ENCODE measurements at places on chromosomes 1 and 21.

GRCh38 chr1:186871784-186872183 is 43.0 kb downstream of the PLA2G4A start:
- DNase-seq: no peak

DNA sequence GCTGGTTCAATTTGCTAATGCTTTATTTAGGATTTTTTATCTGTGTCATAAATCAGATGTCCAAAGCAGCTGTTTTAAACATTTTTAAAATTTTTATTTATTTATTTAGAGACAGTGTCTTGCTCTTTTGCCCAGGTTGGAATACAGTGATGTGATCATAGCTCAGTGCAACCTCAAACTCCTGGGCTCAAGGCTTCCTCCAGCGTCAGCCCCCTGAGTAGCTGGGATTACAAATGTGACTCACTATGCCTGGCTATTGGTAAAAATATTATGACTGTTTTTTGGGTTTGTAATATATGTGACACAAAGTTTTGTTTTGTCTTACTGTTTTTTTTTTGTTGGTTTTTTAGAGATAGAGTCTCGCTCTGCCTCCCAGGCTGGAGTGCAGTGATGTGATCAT is 11.8 kb downstream of the ZBED6 start:
- no peak for DNase-seq

- no peak for DNase-seq
These were observed 18.0 kb downstream of the CD244 start for GRCh38 chr1:160844447-160845232.

DNA sequence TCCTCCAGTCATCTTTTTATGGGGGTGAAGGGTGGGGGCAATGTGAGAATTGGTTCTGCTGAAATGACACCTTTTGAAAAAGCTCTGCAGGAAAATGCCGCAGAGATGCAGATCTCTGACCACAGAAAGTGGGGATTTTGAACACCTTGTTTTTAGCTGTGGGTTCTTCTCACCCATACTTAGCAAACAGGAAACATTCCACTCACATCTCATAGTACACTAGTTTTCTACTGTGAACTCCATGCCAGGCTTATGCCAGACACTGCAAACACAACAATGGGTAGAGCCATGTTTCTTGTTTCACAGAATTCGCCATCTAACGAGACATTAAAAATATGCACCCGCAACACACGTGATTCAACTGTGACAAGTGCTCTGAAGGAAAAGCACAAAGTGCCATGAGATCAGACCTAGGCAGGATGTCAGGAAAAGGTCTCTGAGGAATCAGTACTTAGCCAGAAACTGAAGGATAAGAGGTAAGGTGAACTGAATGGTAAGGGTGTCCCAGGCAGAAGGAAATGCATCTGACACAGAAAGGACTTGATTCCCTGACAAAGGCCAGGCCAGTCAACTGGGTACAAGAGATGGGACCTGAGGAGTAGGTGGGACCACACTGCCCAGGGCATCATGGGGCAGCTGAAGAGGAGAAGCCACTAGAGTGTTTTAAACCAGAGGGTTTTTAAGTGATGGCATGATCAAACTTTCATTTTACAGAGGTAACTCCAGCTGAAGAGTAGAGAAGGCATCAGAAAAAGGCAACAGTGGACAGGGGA is 83.8 kb upstream of the JAK1 start:
- DNase-seq: no peak

DNA sequence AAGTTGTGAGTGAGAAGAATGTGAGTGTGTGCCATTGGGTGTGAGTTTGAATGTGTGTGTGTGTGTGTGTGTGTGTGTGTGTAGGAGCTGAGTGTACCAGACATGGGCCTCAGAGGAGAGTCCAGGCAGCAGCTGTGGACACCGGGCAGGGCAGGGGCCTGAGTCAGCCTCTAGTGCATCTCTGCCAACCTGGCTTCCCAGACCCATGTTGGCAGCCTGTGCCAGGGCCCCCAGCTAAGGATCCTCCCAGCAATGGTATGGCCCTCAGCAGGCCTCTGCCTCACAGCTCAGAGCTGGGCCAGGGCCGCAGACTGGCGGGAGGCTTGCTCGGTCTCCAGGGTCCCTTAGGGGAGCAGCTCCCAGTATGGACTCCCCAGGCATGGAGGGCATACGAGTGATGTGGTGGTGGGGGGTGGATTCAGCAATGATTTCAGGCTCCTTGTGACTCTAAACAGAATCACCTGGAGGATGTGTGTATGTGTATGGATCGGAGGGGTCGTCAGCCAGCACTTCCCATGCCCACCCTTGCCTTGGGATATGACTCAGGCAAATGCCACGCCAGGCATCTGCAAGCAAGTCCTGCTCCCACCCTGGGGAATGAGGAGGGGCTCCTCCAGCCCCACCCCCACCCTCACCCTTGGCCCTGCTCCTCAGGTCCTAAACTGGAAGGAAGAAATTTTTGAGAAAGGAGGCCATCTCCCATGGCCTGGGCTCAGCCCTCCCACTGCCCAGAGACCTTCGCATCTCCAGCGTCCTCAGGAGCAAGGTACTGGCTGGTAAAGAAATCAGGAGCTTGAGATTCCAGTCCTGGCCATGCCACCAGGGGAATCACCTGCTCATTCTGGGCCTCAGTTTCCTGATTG is 1.8 kb upstream of the FOXO6 start:
- DNase-seq: peak; percentile 21

- peak; percentile 76 for DNase-seq
These were observed 9.0 kb downstream of the CLDN19 start for GRCh38 chr1:42730988-42731387.

GRCh38 chr1:224791362-224791941 is 138.0 kb upstream of the DNAH14 start:
- no peak for DNase-seq

- DNase-seq: no peak
These were observed 10.6 kb upstream of the LRRC39 start for GRCh38 chr1:100188617-100189016.

DNA sequence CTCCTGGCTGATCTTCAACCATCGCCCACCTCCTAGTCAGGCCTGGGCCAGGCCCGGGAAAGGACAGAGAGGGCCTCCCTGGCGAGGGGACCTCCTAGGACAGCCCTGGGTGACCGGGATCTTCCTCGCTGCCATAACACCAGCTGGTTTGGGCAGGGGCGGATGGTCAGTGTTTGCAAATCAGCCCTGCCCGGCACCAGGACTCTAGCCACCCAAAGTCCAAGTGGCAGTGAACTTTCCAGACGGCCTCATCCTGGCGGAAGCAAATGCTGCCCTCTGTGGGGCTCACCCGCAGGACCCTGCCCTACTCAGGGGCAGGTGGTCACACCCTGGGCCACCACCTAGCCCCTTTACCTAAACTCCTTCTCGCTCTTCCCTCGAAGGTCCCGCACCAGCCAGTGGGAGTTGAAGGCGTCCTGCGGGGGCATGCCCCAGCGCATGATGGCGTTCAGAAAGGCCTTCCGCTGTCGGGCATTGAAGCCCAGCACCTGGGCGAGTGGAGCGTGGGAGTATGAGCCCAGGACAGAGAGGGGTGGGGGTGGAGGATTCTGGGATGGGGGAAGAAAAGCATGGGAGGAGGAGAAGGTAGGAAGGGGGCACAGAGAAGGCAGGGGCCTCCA is 55.3 kb downstream of the CHD5 start:
- DNase-seq: no peak

DNA sequence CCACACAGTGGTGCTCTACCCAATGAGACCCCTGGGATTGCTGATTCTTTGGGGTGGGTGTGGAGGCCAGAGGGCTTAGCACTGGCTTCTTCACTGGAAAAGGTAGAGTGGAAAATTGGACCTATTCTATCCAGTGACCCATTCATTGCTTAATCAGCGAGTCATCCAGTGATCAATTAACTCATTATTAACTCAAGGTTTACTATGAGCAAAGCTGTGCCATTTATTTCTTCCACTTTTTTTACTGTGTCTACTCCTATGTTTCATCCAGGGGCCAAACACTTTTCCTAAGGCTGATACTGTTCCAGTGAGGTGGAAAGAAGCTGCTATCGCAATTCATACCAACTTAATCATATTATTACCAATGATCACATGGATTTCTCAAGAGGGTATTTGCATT is 363.9 kb downstream of the RPS6KC1 start:
- no peak for DNase-seq

DNA sequence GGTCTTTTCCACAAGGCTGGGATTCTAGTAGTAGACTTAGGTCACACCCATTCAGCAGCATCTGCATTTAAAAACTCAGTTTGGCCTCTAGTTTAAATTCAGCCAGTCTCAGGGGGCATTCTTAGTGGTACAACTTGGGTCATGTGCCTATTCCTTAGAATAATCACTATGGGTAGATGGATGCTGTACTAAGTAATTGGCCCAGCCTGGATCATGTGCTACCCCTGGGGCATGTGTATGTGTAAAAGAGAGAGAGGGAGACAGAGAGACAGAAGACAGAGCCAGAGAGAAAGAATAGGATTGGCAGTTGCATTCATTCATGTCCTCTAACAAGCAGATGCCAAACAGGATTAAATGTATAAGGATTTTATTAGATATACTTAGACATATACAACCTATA is 13.6 kb upstream of the SYT14 start:
- no peak for DNase-seq

- no peak for DNase-seq
These were observed 74.1 kb upstream of the JUN start for GRCh38 chr1:58857680-58858673.

GRCh38 chr1:222455188-222455879 is 92.6 kb downstream of the HHIPL2 start:
- DNase-seq: peak; percentile 88

DNA sequence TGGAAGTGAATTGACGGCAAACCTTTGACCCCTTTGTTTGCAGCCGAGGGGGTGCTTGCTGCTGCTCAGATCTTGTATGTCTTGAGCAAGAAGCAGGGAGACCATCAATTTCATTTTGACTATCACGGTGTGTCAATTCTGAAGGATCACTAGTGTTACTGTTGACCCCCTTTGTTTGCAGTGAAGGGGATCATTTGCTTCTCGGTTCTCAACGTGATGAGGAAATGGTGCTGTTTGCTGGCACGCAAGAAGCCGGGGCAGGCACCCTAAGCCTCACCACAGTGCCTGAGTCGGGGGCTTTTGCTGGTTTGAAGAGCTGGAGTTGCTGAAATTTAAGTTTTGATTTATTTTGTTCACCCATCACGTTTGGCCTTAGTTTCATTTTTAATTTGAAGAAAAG is 7.5 kb downstream of the RBM15 start:
- no peak for DNase-seq

GRCh38 chr1:91796390-91796654 is 89.6 kb downstream of the TGFBR3 start:
- DNase-seq: no peak

- DNase-seq: peak; percentile 78
These were observed 712 bp upstream of the LAMB3 start for GRCh38 chr1:209652873-209653401.

- no peak for DNase-seq
These were observed 445.3 kb downstream of the RWDD3 start for GRCh38 chr1:95679262-95679661.

- no peak for DNase-seq
These were observed 21.4 kb upstream of the PADI1 start for GRCh38 chr1:17183388-17184160.

DNA sequence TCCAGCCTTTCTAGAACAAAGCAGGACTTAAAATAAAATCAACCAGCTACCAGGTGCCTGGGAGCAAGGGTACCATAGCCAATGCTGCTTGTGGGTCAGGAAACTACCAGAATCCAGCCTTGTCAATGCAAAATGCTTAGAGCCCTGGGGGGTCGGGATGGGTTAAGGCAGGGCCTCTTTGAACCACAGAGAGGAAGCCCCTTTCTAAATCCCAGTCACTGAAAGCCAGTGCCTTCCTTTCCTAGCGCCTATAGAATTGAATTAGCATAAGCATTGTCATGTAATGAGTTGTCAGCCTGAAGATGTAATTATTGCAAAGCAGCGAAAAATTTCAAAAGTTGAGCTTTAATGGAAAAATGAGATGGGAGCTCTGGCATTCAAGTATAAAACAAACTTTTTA is 176.6 kb upstream of the DAB1 start:
- DNase-seq: no peak

- no peak for DNase-seq
These were observed 220.5 kb upstream of the B3GALT2 start for GRCh38 chr1:193406901-193407300.

DNA sequence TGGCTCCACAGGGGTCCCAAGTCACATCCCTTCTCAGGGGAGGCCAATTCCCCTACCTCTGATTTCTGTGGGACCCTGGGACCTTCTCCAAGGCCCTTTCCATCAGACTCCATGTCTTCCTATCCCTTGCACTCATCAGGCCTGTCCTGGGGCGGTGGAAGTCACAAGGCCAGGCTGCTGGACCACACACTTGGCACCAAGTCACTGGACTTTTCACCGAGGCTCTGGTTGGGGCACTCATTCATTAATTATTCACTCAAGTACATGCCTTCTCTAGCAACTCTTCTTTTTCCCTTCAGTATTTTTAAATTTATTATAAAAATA is 11.2 kb upstream of the FOXO6 start:
- DNase-seq: no peak

DNA sequence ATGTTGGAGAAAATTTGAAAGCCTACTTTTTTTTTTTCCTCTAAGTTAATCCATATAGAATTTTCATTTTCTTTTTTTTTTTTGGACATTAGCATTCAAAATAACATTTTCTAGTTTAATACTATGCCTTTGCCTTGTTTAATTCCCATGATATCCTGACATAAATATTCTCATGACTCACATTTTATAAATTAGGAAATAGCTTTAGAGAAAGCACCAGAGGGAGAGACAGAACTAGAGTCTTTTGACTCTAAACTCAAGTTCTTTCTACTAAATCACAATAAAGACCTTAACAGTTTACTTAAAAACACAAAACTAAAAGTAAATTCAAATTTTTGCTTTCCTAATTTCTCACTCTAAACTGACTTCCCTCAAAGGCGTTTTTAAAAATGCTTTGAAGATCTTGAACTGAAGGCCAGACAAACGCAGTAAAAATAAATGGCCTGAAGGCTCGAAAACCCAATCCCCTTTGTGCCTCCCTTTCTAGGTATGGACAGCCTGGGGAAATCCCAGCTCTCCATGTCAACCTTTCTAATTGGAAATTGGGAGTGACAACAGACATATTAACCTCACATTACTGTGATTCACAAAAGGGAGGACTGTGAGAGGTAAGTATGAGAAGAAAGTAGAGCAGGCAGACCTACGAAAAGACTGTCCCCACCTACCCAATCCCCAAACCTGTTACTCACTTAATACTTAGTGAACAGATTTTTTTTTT is 104.6 kb downstream of the ENAH start:
- no peak for DNase-seq

- no peak for DNase-seq
These were observed 394.3 kb upstream of the ADGRL2 start for GRCh38 chr1:81406292-81406999.

- DNase-seq: no peak
These were observed 124.7 kb upstream of the ZBTB40 start for GRCh38 chr1:22326931-22327330.

GRCh38 chr1:211685823-211686222 is 10.4 kb upstream of the NEK2 start:
- DNase-seq: no peak

DNA sequence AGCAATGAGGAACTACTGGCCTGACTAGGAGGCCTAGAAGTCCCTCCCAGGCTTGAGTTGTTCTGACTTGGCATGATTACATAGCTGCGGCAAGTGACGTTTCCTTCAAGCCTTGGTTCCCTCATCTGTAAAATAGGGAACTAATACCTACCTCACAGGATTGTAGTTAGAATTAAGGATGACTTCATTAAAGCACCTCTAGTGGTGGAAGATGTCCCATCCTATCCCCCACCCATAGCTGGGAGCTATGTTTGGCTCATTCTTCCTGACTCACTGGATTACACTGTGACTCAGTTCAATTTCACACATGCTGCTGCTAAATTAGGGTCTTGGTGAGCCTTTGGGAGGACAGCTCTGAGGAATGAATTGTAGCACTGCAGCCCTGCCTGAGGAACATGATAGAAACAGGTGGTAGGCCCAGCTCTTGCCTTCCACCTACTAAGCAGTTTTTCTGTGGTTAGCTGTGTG is 6.0 kb upstream of the SHISA4 start:
- peak; percentile 23 for DNase-seq

Measured in stimulated activated CD8-positive, alpha-beta memory T cell treated with anti-CD3 and anti-CD28 coated beads, Interleukin-4, amount 100 ng/mL, for 48 hours (primary cell).